ENCODE measurements at places on chromosomes 11 and 22.

GRCh38 chr11:132862137-132862536 is 670.2 kb downstream of the OPCML start:
- no peak overlapping the region for H3K4me3 ChIP-seq
- no peak for DNase-seq
- H3K4me1 ChIP-seq: no peaks in the 10 kb centered on the region
- H3K27me3 ChIP-seq: no peaks in the 10 kb centered on the region
- H3K36me3 ChIP-seq: no peaks in the 10 kb centered on the region

DNA sequence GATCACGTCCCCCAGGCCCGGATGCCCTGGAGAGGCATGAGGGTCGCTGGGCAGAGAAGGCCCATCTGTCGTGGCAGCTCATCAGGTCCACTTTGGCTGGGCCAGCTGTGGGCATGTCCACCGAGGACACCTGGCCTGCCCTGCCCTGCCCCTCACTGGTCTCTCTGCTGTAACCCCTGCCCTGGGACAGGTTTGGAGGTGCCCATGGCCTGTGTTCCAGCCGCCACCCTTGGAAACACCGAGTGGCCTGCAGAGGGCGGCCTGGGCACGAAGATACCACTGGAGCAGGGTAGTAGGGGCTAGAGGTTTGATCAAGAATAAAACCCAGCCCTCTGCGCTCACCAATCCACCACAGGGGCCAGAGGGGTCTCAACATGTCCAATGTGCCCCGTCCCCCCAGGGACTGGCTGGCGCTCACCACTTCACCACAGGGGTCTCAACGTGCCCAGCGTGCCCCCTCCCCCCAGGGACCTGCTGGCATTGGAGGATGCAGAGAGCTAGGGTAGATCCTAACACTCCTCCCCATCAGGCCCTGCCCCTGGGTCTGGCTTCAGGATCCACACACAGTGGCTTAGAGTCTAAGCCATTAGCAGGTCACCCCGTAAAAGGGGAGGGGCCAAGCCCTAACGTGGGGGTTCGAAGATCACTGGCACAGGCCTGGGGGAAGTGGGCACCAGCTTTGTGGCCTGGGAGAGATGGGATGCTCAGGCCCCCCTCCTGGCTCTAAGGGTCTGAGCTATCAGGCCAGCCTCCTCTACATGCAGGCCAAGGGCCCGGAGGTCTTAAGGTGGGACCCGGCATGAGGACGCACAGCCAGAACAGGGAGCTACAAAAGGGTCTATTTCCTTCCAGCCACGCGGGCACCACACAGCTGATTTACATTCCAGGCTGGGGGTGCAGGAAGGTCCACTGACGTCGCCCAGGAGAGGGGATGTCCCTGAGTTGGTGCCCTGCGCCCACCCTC is 1.3 kb upstream of the HDAC10 start:
- H3K27me3 ChIP-seq: no peaks in the 10 kb centered on the region
- H3K4me3 ChIP-seq: no peak overlapping the region
- no peaks in the 10 kb centered on the region for H3K36me3 ChIP-seq
- H3K27ac ChIP-seq: peak overlapping the region; percentile 77

GRCh38 chr11:66151273-66151672 is 81.2 kb downstream of the PACS1 start:
- no peak overlapping the region for H3K27ac ChIP-seq
- no peak overlapping the region for H3K4me3 ChIP-seq
- no peaks in the 10 kb centered on the region for H3K36me3 ChIP-seq
- no peaks in the 10 kb centered on the region for H3K27me3 ChIP-seq
- DNase-seq: no peak

DNA sequence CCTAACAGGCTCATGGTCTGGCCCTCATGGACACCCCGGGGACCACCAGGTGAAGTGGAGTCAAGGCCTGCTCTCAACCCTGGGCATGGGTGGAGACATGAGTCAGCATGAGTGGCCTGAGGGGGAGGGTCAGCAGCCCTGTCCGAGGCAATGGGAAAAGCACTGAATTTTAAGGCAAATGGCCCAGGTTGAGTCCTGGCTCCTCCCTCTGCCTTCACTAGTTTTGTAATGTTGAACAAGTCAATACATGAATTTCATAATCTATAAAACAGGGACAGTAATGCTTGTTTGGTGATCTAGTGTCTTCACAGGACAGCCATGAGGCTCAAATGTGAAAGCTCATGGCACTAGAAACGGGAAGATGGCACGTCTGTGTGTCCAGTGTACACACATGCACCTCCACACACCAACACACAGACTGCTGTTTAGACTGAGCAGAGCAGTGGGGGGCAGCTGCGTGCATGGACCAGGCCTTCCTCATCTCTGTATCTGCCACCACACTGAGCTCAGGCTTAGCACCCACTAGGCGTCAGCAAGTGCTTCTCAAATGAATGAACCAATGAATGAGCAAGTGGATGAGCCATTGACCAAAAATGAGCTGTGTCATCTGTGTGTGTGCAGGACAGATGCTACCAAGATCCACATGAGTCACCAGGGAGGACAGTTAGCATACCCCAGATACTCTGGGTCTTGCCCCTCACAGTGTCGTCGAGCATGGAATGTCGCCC is 63.4 kb downstream of the NRXN2 start:
- no peaks in the 10 kb centered on the region for H3K4me1 ChIP-seq
- H3K4me3 ChIP-seq: no peak overlapping the region
- H3K27me3 ChIP-seq: no peaks in the 10 kb centered on the region
- no peaks in the 10 kb centered on the region for H3K36me3 ChIP-seq
- DNase-seq: no peak

GRCh38 chr11:124285610-124286344 is 28.0 kb downstream of the OR8D1 start:
- H3K4me1 ChIP-seq: no peaks in the 10 kb centered on the region
- no peak overlapping the region for H3K27ac ChIP-seq
- H3K36me3 ChIP-seq: no peaks in the 10 kb centered on the region
- H3K4me3 ChIP-seq: no peak overlapping the region
- no peaks in the 10 kb centered on the region for H3K27me3 ChIP-seq

- H3K4me1 ChIP-seq: peaks cover 14% of the 10 kb centered on the region
- H3K36me3 ChIP-seq: no peaks in the 10 kb centered on the region
- peak overlapping the region; percentile 48 for H3K4me3 ChIP-seq
- no peaks in the 10 kb centered on the region for H3K27me3 ChIP-seq
Observed at GRCh38 chr22:36253523-36254490, 874 bp downstream of the APOL1 start.

DNA sequence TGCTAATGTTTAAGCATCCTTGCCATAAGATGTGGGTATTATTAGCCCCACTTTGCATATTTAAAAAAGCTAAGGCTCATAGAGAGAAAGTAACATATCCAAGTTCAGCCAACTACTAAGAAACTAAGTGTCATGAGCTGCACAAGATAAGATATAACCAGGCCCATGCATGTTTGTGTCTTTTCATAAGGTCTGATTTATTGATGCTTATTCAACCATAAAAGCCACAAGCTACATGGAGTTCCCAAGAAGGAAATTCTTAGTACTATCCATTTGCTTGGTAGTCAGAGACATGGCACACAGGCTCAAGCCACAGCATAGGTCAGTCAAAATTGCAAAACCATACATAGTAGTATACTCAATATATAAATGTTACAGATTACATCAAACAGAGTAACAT is 488.5 kb downstream of the SOX6 start:
- DNase-seq: no peak
- H3K36me3 ChIP-seq: no peaks in the 10 kb centered on the region
- no peak overlapping the region for H3K4me3 ChIP-seq
- H3K27me3 ChIP-seq: no peaks in the 10 kb centered on the region

- H3K27me3 ChIP-seq: no peaks in the 10 kb centered on the region
- no peaks in the 10 kb centered on the region for H3K36me3 ChIP-seq
- no peaks in the 10 kb centered on the region for H3K4me1 ChIP-seq
- peak overlapping the region; percentile 90 for H3K27ac ChIP-seq
Observed at GRCh38 chr11:74611369-74611861, 19.0 kb downstream of the POLD3 start.

- H3K27ac ChIP-seq: no peak overlapping the region
- no peak overlapping the region for H3K4me3 ChIP-seq
- no peaks in the 10 kb centered on the region for H3K36me3 ChIP-seq
- H3K4me1 ChIP-seq: no peaks in the 10 kb centered on the region
Observed at GRCh38 chr11:96949464-96949863, 559.7 kb downstream of the JRKL start.

DNA sequence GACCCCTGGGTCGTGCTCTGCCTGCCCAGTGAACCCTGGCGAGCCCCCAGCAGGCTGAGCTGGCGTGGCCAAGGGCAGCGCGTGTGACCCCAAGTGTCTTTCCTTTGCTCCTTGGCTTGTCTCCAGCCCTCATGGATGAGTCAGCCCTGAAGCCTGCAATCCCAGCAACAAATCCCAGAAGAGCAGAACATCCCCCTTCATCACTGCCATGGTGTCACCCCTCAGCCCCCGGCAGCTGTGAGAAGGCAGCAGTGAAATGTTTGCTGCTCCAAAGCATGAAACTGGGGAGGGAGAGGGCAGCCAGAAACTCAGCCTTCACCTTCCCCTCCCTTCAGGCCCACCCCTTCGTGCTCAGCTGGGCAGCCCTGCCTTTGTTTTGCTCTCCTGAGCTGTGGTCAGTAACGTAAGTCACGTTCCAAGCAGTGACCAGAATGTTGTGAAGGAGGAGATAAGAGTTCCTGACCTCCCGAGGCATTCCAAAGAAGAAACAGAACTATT is 29.8 kb downstream of the ADAMTS15 start:
- H3K4me1 ChIP-seq: peaks cover 13% of the 10 kb centered on the region
- no peaks in the 10 kb centered on the region for H3K36me3 ChIP-seq
- H3K27ac ChIP-seq: peak overlapping the region; percentile 58
- DNase-seq: peak; percentile 87
- H3K4me3 ChIP-seq: no peak overlapping the region

- no peak overlapping the region for H3K27ac ChIP-seq
- H3K4me3 ChIP-seq: no peak overlapping the region
- no peaks in the 10 kb centered on the region for H3K36me3 ChIP-seq
- DNase-seq: no peak
Observed at GRCh38 chr11:4865855-4866254, 15.8 kb upstream of the OR51T1 start.

DNA sequence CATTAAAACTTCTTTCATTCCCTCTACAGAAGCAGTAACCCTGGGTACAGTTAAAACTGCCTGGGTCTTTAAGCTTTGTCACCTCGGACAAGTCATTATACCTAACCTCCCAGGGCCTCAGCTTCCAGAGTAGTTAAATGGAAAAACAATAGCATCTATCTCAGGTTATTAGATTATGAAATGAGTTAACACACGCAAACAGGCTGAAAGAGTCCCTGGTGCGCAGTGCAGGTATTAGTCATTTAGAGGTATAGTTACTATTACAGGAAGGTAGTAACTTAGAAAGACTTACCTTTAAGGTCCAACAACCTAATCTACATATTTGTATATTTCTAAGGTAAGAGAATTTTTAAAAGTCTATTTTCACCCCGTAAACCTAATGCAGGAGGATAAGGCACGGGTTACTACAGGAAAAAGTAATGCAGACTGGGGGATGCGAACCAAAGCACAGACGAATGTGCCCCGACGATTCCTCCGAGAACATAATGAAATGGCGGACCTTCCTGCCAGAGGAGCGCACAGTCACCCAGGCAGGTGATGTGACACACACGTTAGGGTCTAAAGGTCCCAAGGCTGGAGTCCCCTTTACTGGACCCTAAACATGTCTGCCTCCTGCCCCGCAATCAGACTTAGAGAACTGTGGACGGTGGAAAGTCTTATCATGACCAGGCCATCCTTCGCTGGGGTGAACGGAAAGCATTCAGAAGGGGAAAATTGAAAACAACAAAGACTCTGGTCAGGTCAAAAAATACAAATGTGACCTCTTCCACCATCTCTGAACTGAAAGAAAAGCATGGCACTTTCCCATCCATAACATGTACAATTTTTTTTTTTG is 1.3 kb downstream of the NAP1L4 start:
- no peaks in the 10 kb centered on the region for H3K27me3 ChIP-seq
- H3K27ac ChIP-seq: peak overlapping the region; percentile 91
- peak overlapping the region; percentile 85 for H3K4me3 ChIP-seq
- H3K36me3 ChIP-seq: no peaks in the 10 kb centered on the region

GRCh38 chr11:63888170-63889086 is 28.5 kb downstream of the RCOR2 start:
- no peaks in the 10 kb centered on the region for H3K36me3 ChIP-seq
- no peaks in the 10 kb centered on the region for H3K27me3 ChIP-seq
- peak overlapping the region; percentile 64 for H3K27ac ChIP-seq
- DNase-seq: peak; percentile 58

DNA sequence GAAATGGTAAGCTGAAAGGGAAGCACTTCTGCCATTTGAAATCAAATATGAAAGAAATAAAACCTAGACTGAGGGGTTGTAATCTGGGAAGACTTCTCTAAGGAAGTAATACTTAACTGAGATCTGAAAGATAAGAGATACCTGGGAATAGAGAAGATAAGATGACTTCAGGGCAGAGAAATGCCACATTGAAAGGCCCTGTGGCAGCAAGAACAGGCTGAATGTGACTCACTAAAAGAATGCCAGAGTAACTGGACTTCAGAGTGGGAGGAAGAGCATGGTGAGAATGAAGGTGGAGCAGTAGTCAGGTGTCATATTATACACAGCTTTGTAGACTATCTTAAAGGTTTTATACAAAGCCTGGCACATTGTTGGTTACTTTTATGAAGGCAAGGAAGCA is 17.6 kb downstream of the CALCA start:
- no peak overlapping the region for H3K27ac ChIP-seq
- H3K36me3 ChIP-seq: no peaks in the 10 kb centered on the region
- H3K4me3 ChIP-seq: no peak overlapping the region
- no peak for DNase-seq
- H3K27me3 ChIP-seq: no peaks in the 10 kb centered on the region
- H3K4me1 ChIP-seq: no peaks in the 10 kb centered on the region

DNA sequence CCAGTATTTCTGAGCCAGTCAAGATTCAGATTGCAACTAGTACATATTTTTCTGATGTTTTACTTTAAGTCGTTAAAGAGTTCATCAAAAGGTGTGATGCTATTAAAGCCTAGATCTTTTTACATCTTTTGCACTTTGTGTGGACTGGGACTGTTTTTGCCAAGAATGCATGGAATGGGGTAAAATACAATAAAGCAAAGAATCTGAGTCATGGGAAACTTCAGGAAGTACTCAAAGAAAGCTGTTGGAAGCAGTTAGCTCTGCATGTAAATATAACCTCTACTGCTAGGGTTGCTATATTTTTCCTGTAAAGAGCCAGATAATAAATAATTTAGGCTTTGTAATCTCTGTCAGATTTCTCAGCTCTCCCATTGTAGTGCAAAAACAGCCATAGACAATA is 20.9 kb downstream of the ATXN10 start:
- no peaks in the 10 kb centered on the region for H3K36me3 ChIP-seq
- DNase-seq: no peak
- H3K27me3 ChIP-seq: no peaks in the 10 kb centered on the region
- no peak overlapping the region for H3K4me3 ChIP-seq

DNA sequence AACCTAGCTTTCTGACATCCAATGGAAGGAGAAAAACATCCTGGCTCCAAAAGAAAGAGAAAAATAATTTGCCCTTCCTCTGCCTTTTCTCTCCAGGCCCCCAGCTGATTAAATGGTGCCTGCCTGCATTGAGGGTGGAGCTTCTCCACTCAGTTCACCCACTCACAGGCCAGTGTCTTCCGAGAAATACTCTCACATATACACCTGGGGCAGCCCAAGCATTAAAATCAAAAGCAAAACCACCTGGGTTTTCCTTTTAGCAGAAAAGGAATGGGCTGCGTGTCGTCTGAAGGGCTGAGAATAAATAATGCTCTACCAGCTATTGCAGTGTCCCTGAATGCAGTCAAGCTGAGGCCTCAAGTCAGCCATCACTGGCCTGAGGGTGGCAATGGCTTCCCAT is 1143.8 kb upstream of the TENM4 start:
- no peaks in the 10 kb centered on the region for H3K4me1 ChIP-seq
- no peak for DNase-seq
- H3K27me3 ChIP-seq: no peaks in the 10 kb centered on the region
- H3K36me3 ChIP-seq: no peaks in the 10 kb centered on the region
